ENCODE measurements at places on chromosomes 6 and 20.

GRCh38 chr6:9138936-9139335, 703.6 kb upstream of the SLC35B3 start:
- no peak for DNase-seq

DNA sequence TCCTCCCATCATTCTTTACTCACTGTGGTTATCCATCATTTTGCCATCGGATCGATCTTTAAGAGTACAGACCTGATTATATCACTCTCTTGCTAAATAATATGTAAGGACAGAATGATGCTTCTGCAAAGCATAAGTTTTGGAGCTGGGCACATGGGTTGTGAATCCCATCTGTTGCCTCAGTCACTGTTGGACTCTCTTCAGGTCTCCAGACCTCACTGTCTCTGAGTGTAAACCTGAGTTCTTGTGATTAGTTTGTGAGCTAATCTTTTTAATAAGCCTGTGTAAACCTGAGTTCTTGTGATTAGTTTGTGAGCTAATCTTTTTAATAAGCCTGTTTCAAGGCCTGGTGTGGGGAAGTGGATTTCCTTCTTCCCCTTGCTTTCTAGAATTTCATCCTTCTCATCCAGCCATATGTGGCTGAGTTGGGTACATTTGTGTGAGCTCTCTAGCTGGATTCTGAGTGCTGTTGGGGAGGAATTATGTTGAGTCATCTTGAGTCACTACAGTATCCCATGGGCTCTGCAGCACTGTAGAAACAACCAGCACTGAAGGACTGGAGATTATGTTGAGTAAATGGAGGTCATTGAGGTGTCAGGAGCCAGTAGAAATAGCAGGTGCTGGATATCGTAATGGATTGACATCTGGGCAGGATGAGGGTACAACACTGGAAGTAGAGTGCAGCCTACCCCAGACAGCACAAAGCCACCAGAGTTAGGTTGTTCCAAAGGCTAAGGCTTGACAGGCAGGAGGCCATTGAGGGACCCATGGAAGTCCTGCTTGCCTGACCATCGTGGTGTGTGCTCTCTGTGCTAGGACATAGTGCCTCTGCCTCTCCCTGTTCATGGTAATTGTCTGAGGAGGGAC, 52.4 kb downstream of the SCAND1 start:
- DNase-seq = no peak

DNA sequence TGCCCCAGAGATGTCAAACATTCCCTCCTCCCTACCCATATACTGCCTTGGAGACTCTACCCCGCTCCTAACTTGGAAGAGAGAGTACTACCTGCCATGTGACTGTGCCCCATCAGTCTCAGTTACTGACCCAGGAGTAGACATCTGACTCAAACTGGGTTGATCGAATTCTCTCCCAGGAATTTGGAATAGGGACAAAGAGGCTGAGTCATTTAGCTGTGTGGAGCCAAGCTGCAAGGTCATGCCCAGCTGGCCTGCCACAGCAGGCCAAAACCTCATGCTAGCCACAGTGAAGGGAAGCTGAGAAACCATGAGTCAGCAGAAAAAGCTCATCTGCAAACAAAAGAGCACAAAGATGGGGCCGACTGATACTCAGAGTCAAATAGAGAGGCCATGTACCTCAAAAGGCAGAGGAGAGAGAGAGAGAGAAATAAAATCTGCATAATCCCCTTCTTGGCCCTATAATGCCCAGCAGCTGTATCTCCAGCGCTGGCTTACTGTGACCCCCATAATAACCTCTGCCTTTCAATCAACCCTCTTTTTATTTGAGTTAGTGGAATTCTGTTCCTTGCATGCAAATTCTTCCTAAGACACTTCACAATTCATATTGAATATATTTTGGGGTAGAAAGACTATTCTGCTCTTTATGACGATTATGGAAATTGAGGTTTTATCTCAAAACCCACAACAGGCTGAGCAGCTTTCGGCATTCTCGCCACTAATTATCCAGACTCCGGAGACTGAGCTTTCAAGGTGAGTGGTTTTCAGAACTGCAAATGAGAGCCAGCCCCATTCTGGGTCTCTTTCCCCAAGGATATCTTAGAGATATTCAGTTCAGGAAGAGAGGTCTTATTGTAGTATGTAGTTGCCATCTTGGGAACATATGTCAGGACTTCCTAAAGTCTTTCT, 21.4 kb upstream of the AKIRIN2 start:
- no peak for DNase-seq

DNA sequence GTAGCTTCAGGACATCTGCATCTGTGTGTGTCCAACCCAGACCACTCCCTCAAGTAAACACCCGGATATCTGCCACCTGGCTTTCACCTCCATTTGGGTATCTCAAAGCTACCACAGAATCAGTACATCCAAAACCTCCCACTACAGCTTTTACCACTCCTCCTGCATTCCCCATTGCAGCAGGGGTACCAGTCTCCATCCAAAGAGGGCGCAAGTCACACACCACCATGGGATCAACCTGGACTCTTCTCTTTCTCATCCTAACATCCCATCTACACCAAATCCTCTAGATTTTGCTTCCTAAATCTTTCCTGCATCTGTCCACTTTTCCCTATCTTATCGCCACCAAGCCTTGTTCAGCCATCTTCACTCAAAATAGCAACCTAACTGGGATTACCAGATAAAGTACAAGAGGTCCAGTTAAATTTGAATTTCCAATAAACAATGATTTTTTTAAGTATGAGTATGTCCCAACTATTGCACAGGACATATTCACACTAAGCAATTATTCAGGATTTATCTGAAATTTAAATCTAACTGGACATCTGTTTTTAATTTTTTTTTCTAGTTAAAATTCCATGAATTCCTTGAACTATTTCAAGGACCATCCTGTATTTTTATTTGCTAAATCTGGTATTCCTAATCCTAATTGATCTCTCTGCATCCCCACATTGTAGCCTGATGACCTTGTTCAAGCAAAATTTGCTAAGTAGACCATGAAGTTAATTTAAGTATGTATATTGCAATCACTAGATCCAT, 164.3 kb upstream of the MLN start:
- DNase-seq = no peak

DNA sequence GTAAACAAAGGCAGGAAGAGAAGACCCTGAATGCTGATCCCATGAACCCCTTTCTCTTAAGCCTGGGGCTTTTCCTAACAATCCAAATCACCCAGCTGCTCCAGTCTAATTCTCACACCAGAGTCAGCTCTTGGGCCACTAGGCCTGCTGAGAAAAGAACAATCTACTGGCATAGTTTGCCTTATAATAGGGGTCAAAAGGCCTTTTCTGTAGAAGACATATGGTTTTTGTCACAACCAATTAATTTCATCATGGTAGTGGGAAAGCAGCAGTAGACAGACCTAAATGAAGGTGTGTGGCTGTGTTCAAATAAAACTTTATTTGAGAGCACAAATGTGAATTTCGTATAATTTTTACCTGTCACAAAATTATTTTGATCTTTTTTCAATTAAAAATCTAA, 994.7 kb upstream of the EPHA7 start:
- no peak for DNase-seq

- no peak for DNase-seq
These were observed 39.0 kb downstream of the JAG1 start for GRCh38 chr20:10634683-10635411.

DNA sequence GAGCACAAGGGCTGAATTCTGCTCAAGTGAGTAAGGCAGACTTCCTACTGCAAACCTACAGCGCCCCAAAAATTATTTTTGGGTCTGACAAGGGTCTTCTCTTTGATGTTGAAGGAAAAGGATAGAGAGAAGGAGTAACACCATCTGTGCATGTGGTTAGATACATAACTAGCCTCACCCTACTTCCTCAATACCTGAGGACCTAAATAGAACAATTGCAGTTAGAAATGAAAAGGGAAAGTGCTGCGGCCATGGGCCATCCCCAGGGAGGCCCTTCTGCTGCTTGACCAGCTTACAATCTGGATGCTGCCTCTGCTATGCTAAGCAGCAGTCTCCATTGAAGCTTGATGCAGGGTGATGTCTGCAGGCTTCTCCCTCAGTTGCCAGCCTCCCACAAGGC, 63.2 kb upstream of the ARMH2 start:
- no peak for DNase-seq

DNA sequence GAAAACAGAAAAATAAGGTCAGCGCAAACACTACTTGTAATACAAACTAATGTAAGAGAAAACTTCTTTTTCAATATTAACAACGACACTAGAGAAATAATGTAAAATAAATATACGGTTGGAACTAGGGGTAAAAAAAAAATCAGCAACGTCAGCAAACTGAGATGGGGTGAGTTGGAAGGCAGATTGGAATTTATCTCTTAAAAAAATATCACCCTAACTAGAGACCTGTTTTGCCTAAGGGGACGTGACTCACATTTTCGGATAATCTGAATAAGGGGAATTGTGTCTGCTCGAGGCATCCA, 705 bp upstream of the UTRN start:
- no peak for DNase-seq

GRCh38 chr6:154187714-154188113, 148.7 kb downstream of the OPRM1 start:
- DNase-seq = no peak

DNA sequence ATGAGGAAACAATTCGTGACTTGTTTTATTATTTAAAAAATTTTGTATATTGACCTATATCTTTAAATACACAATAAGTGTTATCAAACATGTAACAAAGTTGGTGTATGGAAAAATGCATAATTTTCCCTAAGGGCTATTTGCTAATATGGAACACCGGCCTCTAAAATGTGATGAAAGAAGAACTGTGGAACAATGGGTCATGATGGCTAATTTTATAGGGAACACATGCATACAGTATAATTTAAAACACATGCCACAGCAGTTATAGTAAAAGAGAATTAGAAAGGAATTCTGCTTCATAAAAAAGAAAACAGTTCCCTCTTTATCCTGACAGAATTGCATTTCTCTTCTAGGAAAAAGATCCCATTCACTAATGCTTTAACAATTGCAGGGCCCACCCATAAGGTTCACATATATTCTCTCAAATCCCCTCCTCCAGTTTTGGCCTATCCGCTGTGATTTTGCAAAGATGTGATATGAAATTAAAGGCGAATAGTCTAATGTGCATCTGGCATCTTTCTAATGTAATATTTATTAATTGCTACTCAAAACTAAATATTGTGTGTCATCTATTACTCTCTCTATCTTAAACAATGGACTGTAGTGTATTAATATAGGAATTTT, 628.1 kb upstream of the CITED2 start:
- DNase-seq = no peak

DNA sequence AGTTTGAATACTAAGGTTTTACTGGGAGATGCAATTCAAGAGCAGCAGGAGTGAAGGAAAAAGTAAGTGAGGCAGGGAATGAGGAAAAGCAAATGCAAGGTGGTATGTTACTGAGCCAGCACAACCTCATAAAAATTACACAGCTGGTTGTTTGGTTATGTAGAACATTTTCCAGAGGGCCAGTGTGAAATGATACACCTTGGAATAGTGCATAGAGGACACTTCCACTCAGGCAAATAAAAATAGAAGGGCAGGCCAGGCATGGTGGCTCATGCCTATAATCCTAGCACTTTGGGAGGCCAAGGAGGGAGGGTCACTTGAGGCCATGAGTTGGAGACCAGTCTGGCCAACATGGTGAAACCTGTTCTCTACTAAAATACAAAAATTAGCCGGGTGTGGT, 43.4 kb upstream of the POPDC3 start:
- no peak for DNase-seq

DNA sequence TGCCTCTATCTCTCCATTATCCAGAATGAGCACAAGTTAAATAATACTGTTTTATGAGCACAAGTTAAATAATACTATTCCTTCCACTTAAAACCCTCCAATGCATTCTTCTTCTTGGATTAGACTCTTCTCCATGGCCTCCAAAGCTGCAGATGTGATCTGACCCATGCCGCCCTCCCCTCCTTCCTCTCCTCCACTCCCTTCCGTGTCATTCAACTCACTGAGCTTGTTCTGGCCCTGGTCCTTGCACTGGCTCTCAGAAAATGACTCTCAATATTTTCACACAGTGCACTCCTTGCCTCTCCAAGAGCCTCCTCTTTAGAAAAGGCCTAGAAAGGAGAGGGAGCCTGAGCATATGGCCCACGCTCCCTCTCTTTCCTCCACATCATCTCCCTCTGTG, 125.0 kb upstream of the CD93 start:
- DNase-seq = no peak

GRCh38 chr20:62233684-62234083, 4.6 kb upstream of the OSBPL2 start:
- DNase-seq = no peak

- no peak for DNase-seq
These were observed 108.1 kb downstream of the FAM50B start for GRCh38 chr6:3957321-3957720.

DNA sequence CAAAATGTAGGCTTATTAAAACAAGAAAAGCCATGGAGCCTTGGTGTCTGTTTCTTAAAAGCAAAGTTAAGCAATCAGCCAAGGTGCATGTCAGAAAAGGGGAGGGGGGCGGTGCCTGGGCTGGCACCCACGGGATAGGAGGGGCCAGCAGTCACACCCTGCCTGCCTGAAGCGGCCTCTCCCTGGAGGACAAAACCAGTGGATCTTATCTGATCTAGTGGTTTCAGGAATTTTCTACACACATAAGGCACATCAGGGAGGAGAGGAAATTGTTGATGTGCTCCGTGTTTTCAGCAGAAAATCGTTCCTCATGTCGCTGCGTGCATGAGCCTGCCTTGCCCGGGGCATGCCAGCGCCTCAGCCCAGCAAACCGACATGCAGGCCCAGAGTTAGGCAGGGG, 276.4 kb downstream of the TAF4 start:
- no peak for DNase-seq

DNA sequence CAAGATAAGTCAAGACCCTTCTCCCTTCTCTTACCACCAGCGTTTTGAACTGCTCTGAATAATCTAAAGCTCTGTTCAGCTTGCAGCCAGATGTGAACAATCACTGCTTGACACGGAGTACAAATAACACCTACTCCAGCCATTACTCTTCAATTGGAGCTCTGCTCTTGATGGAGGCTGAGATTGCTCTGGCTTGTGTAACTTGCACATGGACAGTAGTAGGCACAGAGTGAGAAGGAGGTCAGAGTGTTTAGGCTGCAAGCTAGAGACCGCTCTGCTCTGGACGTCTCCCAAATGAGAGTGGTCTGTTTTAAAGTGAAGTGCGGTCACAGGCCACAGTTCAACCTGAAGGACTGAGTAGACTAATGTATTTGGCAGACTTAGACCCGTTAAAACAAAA, 158.3 kb downstream of the HDGFL1 start:
- no peak for DNase-seq
